ENCODE measurements at places on chromosomes 5 and 9.
A peak's percentile ranks its signal among the peaks of the same experiment; 100 is the strongest.

DNA sequence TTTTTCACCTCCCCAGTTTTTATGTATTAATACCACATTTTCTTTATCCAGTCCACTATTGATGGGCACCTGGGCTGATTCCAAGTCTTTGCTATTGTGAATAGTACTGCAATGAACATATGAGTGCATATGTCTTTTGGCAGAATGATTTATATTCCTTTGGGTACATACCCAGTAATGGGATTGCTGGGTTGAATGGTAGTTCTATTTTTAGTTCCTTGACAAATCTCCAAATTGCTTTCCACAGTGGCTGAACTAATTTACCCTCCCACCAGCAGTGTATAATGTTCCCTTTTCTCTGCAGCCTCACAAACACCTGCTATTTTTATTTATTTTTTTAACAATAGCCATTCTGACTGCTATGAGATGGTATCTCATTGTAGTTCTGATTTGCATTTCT is 340.2 kb downstream of the ADAMTS6 start:
- DNase-seq, result no peak

DNA sequence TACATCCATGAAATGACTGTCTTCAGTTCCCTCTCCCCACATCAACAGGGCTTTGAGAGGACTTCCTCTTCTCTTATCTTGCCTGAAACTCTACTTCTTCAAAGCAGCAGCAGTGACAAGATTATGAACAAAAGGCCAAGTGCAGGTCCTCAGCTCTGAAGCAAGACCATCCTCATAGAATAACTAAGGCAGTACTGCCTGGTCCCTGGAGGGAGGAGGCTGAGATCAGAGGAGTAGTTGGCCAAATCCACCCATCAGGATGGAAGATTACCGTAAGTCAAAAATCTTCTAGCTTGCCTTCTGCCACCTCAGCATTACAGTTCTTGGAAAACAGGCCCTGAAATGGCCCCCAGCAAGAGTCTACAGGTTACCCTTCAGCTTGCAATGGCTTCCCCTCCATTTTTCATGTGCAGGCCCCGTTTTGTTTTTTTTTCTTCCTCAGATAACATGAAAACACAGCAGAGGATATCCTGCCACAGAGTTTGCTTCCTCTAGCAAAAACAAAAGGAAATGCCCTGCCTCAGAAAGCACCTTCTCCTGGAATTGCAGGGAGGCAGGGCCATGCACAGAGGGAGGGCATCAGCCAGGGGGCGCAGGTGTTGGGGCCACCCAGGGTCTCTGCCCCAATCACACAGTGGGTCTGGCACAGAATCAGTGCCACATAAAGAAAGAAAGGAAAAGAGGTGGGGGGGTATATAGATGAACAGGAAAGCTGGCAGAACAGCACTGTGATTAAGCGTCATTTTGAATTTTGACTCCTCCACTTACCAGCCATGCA is 40.0 kb downstream of the KLHL3 start:
- no peak for DNase-seq

DNA sequence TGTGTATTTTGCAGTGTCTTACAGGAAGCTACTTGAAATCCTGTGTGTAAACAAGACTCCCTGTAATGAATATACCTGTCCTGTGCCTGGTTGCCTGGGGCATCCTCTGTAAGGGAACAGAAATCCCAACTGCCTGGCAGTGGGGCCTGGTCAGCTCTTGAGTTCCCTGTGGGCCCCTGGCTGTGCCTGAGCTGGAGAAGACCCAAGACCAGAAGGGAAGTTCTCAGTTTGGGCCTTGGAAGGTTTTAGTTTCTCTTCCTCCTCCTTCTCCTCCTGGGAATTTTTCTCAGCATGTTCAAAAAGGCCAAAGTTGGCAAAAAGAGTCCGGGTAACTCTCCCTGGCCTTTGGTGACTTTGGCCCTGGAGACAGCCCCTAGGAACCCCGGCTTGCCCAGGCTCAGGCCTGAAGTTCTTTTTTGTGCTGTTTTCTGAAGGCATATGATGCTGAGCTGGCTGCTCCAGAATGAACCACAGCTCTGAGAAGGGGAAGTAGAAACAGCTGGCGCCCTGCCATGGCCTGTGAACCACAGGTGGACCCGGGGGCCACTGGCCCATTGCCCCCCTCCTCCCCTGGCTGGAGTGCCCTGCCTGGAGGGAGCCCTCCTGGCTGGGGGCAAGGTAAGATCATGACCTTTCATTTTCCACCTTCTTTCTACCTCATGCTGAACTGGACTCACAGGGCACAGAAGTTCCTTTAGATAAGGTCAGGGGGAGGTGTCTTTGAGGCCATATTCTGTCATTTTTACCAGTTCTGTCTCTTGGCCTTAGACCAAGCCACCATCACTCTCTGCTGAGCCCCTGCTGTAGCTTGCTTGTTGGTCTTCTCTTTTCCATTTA is 5.8 kb downstream of the TMEM268 start:
- no peak for DNase-seq

- DNase-seq, result no peak
Observed at GRCh38 chr5:151819830-151820229, 48.1 kb downstream of the G3BP1 start.

DNA sequence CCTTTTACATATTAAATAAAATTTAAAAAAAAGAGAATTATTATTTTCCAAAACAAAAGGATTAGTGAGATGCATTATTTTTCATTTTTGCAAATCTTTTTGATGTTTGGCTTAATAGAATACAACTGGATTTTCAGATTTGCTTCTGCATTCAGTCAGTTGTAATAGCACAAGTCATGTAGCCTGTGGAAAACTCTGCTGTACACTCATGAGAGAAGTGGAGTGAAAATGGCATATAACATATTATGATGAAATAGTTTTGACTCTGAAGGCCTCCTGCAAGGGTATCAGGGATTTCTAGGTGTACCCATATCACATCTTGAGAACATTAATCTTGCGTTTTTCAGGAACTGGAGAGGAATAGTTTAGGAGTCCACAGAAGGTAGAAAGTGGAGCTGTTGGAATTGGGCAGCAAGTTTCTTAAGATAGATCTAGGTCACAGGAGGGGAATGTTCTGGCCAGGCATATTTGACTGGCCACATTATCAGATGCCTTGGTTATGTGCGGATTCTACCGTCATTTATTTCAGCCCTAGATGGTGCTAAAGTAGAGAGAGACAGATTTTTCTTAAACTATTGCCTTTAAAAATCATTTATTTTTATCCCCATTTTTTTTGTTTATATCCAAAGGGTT is 16.4 kb downstream of the LNPEP start:
- no peak for DNase-seq

DNA sequence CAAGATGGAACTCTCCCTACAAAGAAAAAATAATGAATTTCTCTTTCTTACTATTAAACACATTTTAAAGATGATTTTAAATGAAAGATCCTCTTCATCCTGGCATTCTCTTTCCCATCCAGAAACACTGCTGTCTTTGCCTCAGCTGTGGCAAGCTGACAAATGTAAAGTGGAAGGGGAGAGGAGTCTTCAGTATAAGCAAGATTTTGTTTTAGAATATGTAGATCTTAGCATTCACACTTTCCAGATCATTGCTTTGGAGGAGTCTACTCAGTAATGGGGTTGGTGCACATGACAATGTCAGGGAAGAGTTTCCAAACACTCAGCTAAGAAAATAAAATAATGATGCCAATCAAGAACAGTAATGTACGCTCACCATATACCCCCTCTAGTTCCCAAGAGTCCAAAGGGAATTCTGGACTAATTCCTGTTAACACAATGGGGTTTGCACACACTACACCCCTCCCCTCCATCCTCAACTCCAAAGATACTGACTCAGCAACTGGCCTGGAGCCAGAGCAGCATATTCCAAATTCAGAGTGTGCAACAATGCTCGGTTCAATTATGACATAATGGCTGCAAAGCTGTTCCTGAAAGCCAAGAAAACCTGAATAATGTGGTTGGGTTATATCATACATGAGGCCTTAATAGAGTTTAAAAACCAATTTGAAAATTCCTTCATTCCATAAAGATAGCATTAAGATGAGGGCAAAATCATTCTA is 4.6 kb downstream of the C5orf63 start:
- DNase-seq, result peak; percentile 28

GRCh38 chr9:92709954-92710353 is 40.0 kb upstream of the IPPK start:
- DNase-seq, result no peak

- no peak for DNase-seq
Observed at GRCh38 chr5:110002652-110003051, 312.9 kb downstream of the MAN2A1 start.

- peak; percentile 77 for DNase-seq
Observed at GRCh38 chr5:87121304-87122150, 146.2 kb upstream of the RASA1 start.

GRCh38 chr9:128521956-128522355 is 17.4 kb downstream of the GLE1 start:
- DNase-seq, result no peak

DNA sequence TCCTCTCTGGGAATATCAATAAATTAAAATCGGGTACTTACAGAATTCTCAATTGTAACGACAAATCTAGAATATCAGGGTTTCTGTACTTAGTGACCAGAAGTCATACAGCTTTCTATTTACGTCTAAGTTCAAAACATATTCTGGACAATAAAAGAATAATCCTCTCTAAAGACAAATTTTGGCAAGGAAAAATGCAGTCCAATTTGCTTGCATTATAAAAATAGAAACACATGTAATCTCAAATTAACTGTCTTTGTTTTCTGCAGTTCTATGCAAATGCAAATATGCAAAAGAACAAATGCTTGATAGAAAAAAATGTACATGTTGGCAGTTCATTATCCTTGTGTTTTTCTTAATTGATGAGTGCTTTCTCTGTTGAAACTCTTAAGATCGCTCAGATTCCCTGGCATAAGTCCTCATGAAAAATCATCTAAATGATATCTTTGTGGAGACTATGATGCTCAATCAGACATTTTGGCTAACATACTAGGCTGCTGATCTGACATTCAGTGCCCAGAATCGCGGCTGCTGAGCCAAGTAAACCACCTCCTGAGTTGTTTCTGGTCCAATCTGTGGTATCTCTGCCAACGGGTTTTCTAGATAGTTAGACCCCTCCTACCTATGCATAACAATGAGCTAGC is 990.1 kb upstream of the C9orf72 start:
- DNase-seq, result no peak

DNA sequence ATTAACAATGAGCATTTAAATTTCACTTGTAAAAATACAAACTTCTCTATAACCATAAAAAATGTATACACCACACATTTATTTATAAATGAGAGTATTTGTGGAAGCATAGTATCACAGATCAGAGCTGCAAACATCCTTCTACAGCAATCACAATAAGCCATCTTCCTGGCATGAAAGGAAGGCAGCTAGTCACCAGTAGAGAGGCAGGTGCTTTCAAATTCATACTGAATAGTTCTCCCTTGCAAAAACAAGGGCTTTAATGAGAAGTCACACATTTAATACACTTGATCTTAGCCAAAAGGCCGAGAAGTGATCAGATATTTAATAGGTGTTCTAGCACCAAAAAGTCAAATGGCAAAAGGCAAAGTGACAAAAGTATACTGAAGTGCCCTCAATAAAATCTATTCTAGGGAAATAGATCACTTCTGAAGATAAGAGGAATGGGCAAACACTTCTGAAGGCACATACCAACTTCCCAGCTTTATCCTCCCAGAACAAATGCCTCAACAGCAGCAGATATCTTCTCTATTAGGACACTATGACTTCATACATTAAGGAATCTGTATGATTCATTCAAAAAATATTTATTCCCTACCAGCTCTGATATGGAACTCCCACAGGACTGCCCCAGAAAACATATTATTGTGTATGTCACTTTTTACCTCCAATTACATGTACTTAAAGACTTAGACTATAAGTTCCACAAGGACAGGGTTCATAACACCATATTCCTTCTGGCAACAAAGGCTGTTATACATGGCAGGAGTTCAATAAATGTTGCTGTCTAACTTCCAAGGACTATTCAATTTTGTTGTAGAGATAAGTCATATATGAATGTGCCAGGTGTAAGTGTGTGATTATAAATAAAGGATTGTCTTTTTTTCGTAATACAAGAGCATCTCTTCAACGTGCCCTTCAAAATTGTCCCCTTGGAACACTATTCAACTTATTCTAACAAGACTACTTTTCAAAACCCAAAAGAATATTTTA is 31.7 kb downstream of the MAPKAP1 start:
- peak; percentile 73 for DNase-seq

Data from kidney epithelial cell (primary cell).